ENCODE measurements at places on chromosomes 7 and 10.
A peak's percentile ranks its signal among the peaks of the same experiment; 100 is the strongest.

DNA sequence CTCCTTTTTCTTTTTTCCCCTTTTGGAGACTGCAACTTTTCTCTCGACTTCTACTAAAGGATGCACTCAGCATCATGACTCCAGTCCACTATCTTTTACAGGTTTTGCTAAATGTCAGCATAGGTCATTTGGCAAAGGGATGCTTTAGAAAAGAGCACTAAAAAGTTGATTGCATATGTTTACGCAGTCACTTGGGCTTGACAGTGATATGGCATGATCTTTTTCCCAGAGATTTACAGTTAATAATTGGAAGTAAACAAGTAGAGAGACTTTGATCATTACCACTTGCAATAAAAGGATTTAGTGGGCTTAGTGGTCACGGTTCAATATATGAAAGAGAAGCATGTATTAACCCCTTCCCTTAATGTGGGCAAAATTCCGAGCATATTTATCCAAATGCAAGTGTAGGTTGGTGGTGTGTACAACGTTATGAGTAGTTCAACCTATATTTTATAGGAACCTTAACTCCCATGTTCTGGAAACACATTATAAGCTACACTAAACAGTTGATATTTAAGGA, 1.8 kb downstream of the BMI1 start:
- DNase-seq: no peak

GRCh38 chr10:17106991-17107390, 22.6 kb downstream of the CUBN start:
- DNase-seq: no peak

DNA sequence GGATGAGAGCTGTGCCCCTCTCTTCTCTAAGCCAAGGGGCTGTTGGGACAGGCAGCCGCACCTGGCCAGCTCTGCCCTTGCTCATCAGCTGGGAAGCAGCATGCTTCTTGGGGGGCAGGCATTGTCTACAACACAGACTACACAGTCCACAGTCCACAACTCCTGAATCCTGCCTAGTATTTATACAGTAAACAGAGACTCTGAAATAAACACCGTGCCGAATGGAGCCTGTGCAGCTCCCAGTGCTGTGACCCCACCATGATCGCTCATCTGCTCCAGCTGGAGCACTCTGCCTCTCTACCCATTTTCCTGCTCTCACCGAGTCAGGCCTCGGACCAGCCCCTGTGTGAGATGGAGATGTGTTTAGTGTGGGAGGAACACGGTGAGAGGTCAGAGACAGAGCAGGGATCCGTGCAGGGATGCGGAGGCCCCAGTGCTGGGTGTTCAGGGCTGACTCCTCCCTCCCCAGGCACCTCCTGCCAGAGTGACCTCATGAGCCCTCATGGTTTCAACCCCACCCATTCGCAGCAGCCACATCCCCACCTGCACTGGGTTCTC, 608.0 kb downstream of the DNAJB6 start:
- DNase-seq: no peak

- DNase-seq: no peak
These were observed 259.9 kb downstream of the PTPRN2 start for GRCh38 chr7:158327571-158328180.

- peak; percentile 69 for DNase-seq
These were observed 79.3 kb upstream of the ACBD5 start for GRCh38 chr10:27319752-27320431.

GRCh38 chr10:60430017-60430416, 40.3 kb upstream of the ANK3 start:
- DNase-seq: peak; percentile 80
